ENCODE measurements at places on chromosomes 7 and 10.

DNA sequence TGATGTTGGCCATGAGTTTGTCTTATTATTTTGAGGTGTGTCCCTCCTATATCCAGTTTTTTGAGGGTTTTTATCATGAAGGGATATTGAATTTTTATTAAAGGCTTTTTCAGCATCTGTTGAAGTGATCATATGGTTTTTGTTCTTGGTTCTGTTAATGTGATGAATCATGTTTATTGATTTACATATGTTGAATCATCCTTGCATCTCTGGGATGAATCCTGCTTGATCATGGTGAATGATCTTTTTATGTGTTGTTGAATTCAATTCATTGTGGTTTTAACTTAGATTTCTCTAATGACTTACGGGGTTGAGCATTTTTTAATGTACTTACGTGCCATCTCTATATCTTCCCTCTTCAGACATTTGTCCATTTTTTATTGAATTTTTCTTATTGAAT, 22.9 kb downstream of the DLD start:
- no peak for DNase-seq

GRCh38 chr10:79446758-79447084, 1.3 kb upstream of the ZCCHC24 start:
- DNase-seq, result no peak

GRCh38 chr10:70970830-70971229, 82.5 kb upstream of the PCBD1 start:
- no peak for DNase-seq

DNA sequence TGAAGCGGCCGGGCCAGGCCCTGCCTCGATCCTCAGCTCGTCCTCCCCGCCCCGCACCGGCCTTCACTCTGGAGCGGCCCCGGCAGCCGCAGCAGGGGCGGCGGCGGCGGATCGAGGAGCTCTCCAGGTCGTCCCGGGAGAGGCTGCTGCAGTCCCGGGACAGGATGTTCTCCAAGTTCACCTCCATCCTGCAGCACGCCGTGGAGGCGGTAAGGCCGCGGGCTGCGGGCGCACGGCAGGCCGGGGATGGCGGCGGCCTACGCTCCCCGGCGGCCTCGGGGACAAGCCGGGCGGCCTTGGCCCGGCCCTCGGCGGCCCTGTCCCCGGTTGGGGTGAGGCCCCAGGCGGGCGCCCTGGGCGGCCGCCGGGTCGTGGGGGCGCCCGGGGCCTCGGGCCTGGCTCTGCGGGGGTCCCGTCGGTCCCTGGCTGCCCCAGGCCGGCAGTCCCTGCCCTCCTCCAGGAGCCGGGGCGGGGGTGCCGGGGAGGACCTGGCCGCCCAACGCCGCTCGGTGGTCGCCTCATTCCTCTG, 399 bp downstream of the FHIP2A start:
- DNase-seq, result peak; percentile 11

GRCh38 chr10:14815681-14816080, 22.2 kb downstream of the CDNF start:
- no peak for DNase-seq

DNA sequence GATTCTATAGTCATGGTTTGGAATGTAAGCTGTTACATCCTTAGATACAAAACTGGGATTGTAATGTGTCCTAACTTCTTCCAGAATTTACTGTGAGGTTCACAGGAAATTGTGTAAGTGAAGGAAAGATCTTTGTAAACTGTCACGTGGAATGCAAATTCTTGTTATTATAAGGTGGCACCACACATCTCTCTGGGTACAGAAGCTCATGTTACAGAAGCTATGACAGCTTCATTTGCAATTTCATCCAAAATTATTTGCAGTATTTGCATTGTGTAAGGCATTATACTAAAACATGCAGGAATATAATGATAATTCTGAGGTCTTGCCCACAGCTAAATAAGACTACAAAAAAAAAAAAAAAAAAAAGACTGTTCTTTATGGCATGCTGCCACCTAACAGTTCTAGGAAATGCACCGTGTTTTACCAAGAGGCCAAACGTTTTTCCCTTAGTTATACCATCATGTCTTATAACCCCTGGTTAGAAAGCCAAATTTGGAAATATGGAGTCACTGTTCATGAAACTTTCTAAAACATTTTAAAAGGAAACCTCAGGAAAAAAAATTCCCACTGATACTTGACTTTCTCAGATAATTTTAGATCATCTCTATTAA, 17.6 kb downstream of the MINDY3 start:
- DNase-seq, result no peak

- DNase-seq, result no peak
Measured at GRCh38 chr10:6220418-6221191, 17.9 kb downstream of the PFKFB3 start.

DNA sequence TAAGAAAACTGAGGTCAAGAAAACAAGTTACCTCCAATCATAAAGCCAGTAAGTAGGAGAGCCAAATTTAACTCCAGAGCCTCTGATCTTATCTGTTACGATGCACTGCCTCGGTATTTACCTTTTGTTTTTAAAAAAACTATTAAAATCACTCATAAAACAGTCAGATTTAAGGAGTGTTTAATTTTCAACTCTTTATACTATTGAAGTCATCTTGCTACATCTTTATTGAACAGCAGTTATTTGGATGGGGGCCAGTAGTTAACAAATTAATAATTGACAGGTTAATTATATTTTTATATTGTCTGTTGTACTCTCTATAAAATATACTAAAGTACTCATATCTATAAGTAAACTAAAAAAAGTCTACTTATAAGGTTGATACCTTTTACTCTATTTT, 24.6 kb downstream of the ADIRF start:
- no peak for DNase-seq

DNA sequence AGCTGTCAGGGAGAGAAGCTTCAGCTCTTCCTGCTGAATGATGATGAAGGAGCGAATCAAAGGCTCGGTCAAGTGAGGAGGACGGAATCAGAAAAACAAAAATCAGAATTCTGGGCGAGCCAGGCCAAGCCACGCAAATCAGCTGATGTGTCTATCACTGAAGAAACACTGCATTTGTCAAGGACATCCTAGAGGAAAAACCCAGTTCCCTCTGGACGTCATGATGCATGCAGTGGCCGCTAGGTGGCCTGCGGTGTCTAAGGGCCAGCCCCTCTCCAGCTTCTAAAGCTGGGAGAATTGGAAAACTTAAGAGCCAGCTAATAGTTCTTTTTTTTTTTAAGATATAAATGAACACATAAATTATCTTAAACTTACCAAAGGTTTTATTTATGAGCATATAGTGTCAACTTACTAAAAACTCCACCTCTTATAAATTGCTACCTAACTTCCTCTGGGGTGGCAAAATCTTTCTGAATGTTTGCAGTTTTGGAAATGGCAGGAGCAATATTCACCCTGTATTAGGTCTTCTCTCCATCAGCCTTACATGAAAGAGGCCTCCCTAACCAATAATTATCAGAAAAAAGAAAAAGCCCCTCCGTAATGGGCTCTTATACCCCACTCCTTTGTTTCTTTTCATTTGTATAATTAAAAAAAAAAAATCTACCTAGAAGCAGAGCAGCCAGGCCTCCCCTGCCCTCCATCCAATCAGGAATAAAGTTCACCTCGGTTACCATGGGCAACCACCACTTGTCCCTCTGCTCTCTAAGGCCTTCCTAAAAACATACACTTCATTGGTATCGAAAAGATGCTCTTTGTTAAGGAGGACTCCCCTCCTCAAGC, 186.8 kb downstream of the USP6NL start:
- DNase-seq, result no peak

DNA sequence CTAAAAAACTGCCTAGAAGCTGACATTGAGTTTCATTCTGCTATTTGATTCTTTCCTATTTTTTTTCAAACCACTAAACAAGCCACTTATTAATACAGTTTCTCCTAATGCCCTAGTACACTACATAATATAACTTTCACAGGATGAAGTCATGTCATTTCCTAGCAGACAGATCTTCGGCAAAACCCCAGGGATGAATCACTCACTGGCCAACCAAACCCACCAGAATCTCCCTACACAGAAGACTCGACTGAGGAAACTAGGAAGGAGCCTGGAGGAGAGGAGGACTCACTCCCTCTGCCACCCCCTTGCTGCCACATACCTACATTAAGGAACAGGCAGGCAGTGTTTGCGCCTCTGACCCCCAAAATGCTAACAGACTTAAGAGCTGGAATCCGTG, 33.4 kb downstream of the XPNPEP1 start:
- DNase-seq, result no peak

- DNase-seq, result no peak
Measured at GRCh38 chr7:68613405-68613804, 984.9 kb upstream of the AUTS2 start.

- no peak for DNase-seq
Measured at GRCh38 chr7:6227294-6227846, 45.1 kb downstream of the CYTH3 start.

GRCh38 chr10:46001187-46001756, 29.0 kb downstream of the TIMM23 start:
- no peak for DNase-seq

GRCh38 chr10:72316386-72316700, 38.4 kb downstream of the DNAJB12 start:
- no peak for DNase-seq

DNA sequence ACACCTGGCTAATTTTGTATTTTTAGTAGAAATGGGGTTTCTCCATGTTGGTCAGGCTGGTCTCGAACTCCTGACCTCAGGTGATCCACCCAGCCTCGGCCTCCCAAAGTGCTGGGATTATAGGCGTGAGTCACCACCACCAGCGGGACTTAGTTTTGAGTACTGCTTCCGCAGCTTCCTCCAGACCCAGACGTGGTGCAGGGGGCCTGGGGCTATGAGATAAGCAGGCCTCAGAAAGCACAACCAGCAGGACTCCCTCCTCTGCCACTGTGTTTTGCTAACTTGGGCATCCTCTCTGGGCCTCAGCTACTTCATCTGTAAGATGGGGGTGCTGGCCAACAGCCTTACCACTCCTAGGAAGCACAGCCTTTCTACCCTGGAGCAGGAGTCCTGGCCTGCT, 37.8 kb downstream of the GOLGA7B start:
- DNase-seq, result no peak

DNA sequence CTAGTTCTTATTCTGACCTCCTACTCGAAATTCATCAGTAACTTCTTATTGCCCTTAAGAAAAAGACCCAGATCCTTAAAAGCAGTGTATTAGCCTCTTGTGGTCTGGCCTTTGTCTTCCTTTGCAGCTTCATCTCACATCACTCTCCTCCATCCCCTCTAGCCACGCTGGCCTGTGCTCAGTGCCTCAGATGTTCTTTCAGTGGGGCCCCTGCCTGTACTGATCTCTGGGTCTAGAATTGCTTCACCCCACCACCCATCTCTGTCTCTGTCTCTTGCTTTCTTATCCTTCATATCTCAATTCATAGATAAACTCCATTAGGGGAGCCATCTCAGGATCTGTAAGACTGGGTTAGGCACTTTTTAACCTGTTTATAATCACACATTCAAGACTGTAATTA, 1178.5 kb upstream of the C7orf33 start:
- DNase-seq, result no peak

GRCh38 chr10:75513292-75513885, 82.0 kb downstream of the LRMDA start:
- DNase-seq, result no peak

DNA sequence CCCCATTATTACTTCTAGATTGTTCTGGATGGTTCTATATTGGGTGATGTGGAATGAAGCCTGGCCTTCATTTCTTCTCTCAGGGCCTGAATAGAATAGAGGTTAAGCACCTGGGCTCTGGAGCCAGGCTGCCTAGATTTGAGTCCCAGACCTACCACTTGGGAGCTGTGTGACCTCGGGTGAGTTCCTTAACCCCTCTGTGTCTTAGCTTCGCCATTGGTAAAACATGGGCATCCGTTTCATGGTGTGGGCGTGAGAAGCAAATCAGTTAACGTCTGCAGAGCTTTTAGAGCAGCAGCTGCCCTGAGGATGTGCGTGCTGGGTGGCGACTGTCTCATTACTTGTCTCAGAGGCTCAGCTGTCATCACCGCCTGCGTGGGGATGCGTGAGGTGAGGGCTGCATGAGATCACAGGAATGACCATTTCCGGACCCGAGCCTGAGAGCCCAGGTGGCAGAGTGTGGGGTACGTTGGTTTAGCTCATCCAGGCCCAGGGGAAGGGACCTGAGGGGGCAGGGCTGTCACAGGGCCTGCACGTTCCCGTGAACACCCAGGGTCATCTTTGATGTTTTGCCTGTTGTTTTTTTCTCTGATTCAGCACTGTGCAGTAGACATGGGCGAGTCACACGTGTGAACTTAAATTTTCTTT, 9.7 kb downstream of the AGAP3 start:
- no peak for DNase-seq

GRCh38 chr10:33112831-33113455, 154.9 kb upstream of the ITGB1 start:
- no peak for DNase-seq

- no peak for DNase-seq
Measured at GRCh38 chr7:128794020-128794419, 2.3 kb downstream of the CCDC136 start.

- DNase-seq, result no peak
Measured at GRCh38 chr10:96672481-96673175, 47.7 kb downstream of the PIK3AP1 start.

DNA sequence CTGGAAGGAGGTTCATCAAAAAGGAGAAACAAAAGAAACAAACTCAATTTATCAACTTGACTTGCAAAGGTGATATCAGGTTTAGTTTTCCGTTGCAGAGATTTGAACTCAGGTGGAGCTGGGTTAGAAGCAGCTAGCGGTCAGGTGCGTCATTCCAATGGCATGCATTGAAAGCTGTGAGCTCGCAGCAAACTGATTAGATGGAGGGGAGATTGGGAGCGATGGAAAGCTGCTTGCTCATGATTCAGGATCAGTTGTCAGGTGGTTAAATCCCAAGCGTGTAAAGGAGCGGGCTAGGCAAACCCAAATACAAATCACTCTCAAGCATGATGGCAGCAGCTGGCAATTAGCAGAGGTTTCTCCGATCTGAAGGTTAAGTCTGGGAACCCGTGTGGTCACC, 49.3 kb upstream of the AFAP1L2 start:
- DNase-seq, result no peak

GRCh38 chr10:111266165-111266564, 189.3 kb downstream of the ADRA2A start:
- DNase-seq, result no peak

GRCh38 chr7:94633014-94633341, 23.0 kb downstream of the SGCE start:
- no peak for DNase-seq

DNA sequence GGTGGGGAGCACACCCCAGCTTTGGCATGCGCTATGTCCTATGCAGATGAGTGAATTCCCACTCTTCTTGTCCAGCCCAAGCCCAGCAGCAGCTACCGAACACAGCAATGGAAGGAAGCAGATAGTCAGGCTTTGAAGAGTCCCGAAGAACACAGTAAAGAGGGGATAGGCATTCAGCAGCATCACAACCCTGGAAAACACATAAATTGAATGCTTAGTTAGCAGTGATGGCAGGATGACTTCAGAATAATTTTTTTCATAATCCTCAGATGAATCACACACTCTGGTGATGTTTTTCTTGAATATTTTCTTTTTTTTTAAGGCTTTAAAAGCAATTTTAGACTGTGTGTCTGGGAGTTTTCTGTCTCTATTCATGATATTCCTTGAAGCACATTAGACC, 95.8 kb downstream of the CFAP58 start:
- peak; percentile 43 for DNase-seq

DNA sequence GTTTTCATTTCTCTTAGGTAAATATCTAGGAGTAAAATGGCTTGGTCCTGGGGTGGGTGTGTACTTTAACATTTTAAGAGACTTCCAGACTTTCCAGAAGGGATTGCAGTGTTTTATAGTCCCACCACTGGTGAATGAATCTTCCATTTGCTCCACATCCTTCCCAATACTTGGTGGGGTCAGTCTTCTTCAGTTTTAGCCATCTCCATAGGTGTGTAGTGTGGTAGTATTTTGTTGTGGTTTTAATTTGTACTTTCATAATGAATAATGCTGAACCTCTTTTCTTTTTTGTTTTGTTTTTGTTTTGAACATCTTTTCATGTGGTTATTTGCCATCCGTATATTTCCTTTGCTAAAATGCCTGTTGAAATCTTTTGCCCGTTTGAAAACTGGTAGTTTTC, 86.4 kb downstream of the ANKRD61 start:
- no peak for DNase-seq

Data from T-helper 2 cell (primary cell).